ENCODE measurements at places on chromosomes 7 and 10. TPM values are rescaled to one million over a fixed set of nuclear protein-coding genes. Genes with fewer than 3 reads are reported as not detected.

ARID5B gene
- 35.9 TPM for total RNA-seq

CEP55 gene
- total RNA-seq, result 79.3 TPM

GIMAP7 gene
- total RNA-seq, result 49.9 TPM

GBX1 gene
- total RNA-seq, result not detected

SEMA4G gene
- total RNA-seq, result 0.26 TPM

ALKBH4 gene
- total RNA-seq, result 14.6 TPM

CPXM2 gene
- not detected for total RNA-seq

MYH16 gene
- total RNA-seq, result not detected

LIPK gene
- not detected for total RNA-seq

GALNT17 gene
- not detected for total RNA-seq

DNA sequence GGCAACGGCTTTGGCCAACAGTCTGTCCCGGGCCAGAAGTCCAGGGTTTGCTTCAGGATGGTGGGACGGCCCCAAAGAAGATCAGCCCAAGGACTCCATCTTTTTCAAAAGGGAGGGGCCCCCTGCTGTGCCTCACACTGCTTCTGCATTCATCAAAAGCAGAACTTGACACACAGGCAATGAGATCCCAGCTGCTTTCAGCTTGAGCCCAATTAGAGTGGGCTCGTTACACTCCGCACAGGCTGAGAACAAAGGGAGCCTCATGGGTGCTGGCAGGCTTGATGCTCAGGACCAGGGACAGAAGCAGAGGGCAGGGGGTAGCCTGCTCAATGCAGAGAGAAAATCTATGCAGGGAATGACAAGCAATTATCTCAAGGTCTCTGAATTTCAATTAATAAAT, 45.5 kb downstream of the VOPP1 start:
- DNase-seq, result no peak

All from activated CD8-positive, alpha-beta memory T cell treated with anti-CD3 and anti-CD28 coated beads, Interleukin-2, amount 10 ng/mL, durations not matched to agents 7 days and 5 days (primary cell).